ENCODE measurements at places on chromosomes 2 and 18.

- DNase-seq, result no peak
Observed at GRCh38 chr2:168089200-168089599, 158.2 kb downstream of the STK39 start.

DNA sequence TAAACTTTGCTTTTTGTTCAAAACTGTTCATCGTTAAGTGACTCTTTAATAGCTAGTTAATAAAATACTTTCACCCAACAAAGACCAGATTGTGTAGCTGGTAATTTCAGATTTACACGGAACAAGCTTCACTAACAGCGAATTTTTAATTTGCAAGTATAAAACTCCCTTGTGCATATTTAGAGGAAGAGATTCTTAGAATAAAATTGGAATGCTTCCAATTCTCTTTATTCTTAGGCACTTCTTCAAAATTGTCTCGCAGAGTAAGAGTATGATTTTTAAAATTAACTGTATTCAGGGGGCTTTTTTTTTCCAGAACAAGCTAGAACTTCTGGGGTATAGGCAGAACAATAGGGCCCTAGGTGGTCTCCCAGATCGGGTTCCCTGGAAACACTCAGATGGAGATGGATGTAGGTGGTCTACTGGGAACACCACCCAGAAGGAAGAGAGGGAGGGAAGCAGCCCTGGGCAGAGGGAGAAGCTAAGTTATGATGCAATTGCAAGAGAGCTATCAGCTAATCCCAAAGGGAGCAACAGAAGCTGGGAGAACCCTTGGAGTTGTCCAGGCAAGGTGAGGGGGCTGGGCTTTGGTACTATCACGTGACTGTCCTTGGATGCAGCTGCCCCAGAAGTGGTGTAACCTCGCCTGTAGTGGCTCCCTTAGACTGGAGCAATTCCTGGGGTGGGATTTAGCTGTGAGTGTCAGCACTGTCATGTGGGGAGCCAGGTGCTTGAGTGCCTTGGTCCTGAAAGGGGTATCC lies 151.7 kb upstream of the ASB18 start:
- DNase-seq, result no peak

- no peak for DNase-seq
Observed at GRCh38 chr2:170240629-170241028, 62.7 kb downstream of the MYO3B start.

- DNase-seq, result no peak
Observed at GRCh38 chr2:197925204-197925603, 120.8 kb downstream of the PLCL1 start.

- DNase-seq, result no peak
Observed at GRCh38 chr18:8741117-8741516, 35.8 kb downstream of the MTCL1 start.

DNA sequence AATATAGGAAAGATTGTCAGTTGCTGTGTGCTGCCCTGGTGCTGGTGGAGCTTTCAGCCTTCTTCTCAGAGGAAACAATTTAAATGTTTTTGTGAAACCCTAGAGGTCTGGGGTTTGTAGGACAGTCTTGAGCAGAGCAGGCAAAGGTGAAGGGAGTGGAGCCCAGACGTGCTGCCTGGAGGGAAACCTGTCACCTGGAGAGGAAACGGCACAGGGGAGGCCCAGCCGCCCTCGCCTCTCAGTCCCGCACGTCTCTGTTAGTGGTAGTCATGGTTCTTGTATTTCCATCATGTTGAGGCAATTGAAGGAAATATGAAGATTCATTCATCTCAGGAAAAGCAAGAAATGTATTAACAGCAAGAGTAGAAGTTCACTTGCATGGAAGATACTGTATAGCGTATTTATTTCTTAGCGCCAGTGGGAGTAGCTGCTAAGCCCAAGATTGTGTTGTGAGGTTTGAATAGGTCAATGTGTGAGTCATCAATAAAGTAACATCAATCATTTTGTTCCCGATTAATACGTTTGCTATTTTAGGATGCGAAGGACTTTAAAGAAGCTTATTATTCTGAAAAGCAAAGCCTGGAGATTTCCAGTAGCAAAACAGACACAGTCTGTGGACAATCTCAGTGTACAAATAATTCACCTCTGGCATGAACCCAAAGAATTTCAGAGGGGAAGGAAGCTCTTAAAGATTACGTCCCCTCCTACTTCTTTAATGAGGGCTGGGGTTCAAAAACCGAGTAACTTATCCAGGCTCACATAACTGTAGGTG lies 70.4 kb downstream of the LRRFIP1 start:
- no peak for DNase-seq

- no peak for DNase-seq
Observed at GRCh38 chr2:26237868-26238267, 6.6 kb downstream of the HADHA start.

- no peak for DNase-seq
Observed at GRCh38 chr18:62918361-62918760, 203.0 kb downstream of the PHLPP1 start.

DNA sequence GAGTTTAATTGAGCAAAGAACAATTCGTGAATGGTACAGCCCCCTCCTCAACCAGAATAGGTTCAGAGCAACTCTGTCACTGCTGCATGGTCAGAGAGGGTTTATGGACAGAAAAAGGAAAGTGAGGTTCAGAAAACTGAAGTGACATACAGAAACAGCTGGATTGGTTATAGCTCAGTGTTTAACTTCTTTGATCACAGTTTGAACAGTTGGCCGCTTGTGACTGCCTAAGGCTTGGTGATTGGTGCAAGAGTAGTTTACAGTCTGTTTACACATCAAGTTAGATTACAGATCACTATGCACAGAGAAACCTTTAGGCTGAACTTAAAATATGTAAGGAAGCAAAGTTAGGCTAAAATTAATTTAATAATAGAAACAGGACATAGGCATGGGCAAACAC lies 459.2 kb downstream of the KCNJ3 start:
- DNase-seq, result no peak

DNA sequence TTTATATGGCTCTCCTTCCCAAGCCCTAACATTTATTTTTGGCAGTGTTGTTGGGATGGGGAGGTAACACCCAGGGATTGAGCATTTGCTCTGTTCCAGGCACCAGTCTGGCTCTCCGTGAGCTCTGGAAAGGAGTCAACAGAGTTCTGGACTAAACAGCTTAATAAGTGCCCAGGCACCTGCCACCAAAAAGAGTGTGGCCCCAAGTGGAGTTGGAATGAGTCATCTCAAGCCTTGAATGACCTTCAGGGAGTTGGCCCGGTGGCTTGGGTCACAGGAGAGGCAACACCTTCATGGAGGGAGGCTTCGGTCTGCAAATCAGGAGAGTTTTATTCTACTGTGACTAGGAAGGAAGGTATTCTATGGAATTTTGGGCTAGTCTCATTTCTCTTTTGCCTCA lies 203.2 kb downstream of the DLGAP1 start:
- DNase-seq, result no peak

DNA sequence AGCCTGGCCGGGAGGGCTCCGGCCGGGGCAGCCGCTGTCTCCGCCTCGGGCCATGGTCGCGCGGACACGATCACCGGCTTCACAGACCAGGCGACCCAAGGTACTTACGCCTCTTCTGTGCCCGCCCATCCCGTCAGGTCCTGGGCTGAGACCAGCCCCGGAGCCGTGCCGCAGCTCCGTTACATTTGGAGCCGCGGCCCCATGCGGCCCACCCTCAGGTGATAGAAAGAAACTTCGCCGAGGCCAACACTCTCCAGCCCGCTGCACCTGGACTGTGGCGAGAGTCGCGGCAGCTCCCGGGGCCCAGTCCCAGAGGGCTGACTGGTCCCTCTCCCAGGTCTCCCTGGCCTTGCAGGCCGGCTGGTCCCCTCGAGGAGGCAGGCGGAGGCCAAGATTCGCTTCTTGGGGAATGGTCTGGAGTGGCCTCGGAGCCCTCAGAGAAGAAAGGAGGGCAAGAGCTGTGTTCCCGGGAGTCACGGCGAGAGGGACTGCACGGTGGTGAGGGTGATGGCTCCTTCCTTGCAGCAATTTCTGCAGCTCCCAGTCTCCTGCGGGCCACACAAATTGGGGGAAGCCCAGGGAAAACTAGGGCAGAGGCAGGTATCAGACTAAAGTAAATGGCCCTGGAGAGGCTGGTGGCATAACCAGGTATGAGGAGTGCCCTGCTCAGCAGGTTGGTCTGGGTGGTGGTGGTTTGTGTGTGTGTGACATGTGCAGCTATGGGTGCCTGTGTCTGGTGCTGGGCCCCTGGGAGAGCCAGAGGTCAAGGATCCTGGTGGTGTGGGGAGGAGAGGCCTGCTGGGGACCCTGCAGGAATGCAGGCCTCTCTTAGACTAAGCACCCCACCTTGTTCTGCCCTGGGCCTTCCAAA lies 822 bp downstream of the GDF7 start:
- DNase-seq, result peak; percentile 58

GRCh38 chr2:202757339-202757738 lies 114.2 kb downstream of the ICA1L start:
- no peak for DNase-seq

GRCh38 chr2:209368406-209368805 lies 55.4 kb upstream of the MAP2 start:
- no peak for DNase-seq

DNA sequence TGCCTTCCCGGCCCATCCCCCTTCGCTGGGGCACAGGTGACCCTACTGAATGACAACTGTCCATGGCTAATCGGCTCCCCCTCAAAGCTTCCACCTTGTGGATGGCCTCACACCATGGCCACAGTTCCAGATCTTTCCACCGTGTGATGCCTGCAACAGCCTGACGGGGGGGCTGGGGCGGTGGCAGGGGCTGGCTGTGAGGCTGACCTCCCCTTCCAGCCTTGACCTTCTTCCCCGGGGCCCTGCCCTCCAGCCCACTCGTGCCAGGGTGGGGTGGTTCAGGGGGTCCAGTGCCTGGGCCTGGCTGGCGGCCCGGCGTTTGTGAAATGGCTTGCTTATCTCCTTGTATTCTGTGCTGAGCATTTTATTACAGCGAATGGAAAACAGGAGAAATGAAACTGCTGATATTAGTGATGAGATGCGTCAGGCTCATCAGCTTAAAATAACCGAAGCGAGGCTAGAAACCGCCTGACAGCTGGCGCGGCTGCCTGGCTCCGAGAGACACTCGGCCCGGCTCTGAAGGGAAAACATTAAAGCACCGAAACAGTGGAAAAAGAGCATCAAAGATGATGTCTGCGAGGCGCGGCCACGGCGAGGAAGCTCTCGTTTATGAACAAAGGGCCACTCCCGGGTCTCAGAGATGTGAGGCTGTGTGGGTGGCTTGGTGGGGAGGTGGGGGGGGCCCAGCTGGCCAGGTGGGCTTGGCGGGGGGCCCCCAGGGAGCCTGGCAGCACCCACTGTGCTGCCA lies 916 bp upstream of the PDCD1 start:
- no peak for DNase-seq
